ENCODE measurements at places on chromosomes 2 and 18.
A peak's percentile ranks its signal among the peaks of the same experiment; 100 is the strongest.

- DNase-seq = peak; percentile 8
Measured at GRCh38 chr2:110678457-110679336, 834 bp upstream of the BUB1 start.

DNA sequence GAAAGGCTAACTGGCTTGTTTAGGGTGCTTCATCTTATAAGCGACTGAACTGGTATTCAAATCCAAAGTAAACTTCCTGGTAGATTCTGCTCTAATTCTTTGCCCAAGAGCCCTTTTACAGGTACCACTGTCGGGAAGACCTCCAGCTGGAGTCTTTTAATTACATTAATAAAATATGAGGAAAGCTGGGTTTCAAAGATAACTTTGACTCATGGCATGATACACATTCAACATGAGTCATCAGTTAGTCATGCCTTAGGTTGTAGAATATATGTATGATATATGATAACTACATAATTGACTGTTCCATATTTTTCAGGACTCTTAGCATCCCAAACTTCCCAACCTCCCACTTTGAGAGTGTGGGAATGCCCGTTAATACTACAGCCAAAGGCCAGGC is 32.3 kb downstream of the ZCCHC2 start:
- DNase-seq = peak; percentile 75

GRCh38 chr18:49753643-49754042 is 59.7 kb downstream of the ACAA2 start:
- no peak for DNase-seq

DNA sequence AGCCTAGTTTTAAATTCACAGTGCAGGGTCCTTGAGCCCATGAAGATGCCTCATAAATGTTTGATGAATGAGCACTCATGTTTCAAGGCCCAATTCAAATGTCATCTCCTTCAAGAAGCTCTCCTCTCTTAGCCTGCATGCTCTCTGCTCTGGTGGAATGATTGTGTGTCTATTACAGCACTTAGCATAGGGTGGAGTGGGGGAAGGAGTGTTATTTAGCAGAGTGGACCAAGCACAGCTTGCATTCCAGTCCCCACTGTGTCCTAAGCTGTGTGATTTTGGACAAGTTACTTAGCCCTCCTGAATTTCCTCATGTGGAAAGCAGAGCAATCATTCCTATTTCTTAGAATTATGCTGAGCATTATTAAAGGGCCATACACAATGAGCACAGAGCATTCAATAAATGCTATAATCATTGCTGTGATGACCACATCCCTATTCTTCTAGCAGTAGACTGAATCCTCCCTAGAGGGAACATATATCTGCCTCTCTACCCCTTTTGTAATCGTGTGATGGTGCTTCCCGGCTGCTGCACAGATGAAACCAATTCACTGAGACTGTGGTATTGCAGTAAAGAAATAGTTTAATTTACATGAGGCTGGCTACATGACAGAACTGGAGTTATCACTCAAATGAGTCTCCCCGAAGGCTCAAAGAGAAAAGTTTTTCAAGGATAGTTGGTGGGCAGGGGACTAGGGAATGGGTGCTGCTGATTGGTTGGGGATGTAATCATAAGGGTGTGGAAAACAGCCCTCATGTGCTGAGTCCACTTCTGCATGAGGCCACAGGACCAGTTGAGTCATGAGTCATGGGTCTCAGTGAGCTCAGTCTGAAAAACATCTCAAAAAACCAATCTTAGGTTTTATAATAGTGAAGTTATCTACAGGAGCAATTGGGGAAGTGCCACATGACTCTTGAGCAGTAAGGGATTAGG is 173.4 kb upstream of the NDUFV2 start:
- DNase-seq = no peak

DNA sequence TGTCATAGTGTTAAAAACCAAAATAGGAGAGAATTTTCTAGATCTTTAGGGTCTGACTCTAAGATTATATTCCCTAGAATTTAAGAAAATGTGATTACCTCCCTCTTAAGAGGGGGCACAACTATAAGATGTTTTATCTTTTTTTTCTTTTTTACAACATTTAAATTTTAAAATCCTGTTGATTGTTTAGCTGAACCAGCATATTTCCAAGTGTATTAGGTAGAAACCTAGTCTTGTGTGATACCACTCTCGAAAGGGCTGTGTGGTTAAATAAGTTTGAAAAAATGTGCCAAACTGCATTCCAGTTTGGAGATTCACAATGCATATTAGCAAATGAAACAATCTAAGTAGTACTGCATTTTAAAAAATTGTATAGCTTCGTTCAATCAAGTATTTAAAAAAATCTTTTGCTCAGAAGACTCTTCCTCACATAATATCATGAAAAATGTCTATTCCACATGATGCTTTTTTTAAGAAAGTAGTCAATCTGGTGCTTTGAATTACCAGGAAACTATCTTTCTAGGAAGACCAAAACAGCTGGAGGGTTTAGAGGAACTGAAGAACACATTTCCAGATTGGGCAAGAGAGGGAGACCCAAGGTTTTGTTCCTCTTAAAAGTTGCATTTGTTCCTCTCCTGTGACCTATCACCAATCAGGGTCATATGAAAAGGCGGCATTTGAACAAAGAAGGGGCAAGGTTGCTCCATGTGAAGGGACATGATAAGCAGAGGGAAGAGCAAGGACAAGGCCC is 98.8 kb downstream of the DPP4 start:
- no peak for DNase-seq

GRCh38 chr2:34103437-34103836 is 504.3 kb upstream of the FAM98A start:
- DNase-seq = no peak

DNA sequence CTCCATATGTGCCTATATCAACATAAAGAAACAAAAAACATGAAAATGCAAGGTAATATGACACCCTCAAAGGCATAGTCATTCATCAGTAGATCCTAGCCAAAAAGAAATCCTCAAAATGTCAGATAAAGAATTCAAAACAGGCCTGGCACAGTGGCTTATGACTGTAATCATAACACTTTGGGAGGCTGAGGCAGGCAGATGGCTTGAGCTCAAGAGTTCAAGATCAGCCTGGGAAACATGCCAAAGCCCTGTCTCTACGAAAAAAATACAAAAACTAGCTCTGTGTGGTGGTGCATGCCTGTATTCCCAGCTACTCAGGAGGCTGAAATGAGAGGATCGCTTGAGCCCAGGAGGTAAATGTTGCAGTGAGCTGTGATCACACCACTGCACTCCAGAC is 284.6 kb upstream of the KLHL29 start:
- no peak for DNase-seq

DNA sequence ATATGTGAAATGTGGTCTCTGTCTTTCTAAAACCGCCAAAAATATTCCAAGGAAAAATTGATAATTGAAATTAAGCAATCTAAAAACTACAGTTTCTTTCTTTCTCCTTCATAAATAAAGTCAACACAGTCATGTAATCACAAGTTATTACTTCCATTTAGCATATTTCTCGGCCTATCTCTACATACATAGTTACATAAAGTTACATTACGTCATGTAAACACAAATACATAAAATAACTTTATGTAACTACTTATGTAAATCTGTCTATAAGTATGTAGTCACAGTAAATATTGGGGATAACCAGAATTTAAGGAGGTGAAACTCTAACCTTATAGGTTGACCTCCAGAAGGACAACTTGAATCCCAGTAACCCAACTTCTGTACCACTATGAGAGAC is 48.5 kb upstream of the PID1 start:
- DNase-seq = no peak

DNA sequence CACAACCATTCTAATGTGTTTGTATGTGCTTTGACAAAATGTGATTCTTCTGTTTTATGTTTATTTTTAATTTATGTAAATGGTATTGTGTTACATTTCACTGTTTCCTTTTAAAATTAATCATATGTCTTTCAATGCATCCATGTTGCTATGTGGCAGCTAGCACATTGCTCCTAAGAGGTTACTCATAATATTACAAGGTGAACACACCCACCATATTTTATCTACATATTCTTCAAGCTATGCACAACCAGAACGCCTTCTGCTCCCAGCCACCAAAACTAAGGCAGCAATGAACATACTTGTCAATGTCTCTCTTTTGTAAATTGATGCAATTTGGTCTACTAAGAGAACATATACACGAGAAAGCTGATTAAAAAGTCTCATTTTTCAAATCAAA is 160.6 kb upstream of the OSR1 start:
- DNase-seq = no peak

DNA sequence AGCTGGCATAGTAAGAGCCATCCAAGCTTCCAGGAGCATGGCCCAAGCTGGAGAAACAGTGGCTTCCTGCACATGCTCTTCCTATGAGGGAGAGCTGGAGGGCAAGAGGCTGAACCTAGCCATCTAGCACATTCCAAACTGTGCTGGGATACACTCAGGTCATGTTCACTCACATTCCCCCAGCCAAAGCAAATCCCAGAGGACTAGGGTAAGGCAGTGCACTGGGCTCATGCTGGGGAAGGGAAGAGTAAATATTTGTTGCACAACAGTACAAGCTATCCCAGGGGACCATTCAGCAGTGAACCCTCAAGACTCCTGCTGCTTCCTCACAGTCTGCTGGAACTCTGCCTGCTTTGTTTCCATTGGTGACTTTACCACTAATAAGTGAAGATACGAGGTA is 20.7 kb upstream of the GYPC start:
- DNase-seq = peak; percentile 1

DNA sequence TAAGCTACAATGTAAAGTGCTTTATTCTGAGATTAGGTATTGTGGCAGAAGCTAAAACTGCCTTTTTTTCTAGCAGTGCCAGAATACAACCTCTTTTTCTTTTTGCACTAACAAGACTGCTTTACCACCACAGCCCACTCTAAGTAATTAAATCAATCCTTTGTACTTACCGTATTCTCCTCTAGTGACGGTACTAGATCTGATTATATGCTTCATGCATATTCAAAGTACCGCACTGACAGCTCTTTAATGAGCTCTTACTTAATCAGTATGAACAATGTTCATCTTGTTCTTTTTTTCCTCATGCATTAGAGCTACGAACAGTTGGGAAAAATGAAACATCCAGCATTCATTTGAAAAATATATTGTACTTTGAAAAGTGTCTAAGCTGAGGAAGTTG is 16.1 kb upstream of the OTX1 start:
- DNase-seq = no peak

GRCh38 chr18:47604021-47604420 is 326.4 kb downstream of the SMAD2 start:
- DNase-seq = no peak

DNA sequence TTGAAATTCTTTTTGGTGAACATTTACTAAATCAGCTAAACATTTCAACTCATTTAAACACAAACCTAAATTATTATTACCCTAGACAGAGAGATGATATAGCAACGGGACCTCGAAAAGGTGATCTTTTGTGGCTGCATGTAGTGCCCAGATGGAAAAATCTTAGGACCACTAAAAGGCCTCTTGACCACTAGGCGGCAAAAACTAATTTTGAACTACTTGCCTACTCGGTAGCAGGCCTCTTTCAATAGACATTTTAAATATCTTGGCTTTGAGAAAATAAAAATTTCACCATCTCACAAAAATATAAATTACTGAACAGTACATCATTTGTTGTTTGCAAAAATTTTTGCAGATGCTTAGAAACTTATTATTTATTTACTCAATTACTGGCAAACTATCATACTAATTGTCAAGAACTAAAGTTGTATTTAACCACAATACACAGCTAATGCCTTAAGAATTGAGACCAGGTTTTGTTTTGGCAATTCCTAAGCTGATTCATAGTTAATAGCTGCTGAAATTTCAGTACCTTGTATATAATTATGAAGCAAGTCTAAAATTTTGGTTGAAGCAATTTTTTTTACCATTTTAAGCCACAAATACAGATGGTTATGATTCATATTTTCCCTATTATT is 9.4 kb downstream of the COL3A1 start:
- DNase-seq = no peak

DNA sequence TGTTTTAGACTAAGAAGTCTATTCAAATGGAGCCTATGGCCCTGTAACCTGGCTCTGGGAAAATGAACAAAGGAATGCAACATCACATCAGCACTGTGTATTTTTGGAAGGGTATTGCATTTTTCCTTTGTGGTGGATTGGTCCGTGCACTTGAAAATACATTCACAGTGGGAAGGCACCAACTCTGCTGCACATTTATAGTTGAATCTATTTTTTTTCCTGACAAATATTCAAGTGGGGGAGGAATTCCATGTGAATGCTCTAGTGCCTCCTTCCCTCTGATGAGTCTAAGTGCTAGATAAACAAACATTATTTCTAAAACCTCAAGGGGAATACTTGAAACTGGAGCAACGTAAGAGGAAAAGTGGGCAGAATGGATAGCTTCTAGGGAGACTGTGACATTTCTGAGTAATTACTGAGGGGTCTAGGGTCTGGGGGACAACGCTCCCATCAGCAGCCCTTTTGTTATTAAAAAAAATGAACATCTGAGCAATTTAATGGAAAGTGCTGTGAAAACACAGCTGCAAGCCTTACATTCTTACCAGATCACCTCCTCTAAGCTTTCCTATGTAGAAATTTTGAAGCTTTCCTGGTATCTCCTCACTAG is 208.2 kb downstream of the SLC8A1 start:
- DNase-seq = no peak

- DNase-seq = no peak
Measured at GRCh38 chr2:221845021-221845365, 272.9 kb upstream of the EPHA4 start.

DNA sequence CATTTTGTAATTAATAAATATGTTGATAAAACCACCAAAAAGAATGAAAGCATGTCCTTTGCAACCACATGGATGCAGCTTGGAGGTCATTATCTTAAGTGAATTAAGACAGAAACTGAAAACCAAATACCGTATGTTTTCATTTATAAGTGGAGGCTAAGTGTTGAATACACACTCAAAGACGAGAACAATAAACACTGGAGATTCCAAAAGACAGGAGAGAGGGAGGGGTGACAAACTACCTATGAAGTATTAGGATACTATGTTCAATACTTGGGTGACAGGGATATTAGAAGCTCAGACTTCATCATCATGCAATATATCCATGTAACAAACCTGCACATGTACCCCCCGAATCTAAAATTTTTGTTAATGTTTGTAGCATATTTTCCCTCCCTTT is 7.0 kb downstream of the ERLEC1 start:
- no peak for DNase-seq

GRCh38 chr18:35549564-35549963 is 32.0 kb upstream of the GALNT1 start:
- no peak for DNase-seq

- DNase-seq = peak; percentile 61
Measured at GRCh38 chr2:240584486-240585031, 2.0 kb upstream of the CAPN10 start.

Data from kidney capillary endothelial cell (primary cell).